ENCODE measurements at places on chromosomes 4 and X.

GRCh38 chrX:23136816-23137215, 137.1 kb downstream of the DDX53 start:
- DNase-seq = no peak

- no peak for DNase-seq
Observed at GRCh38 chr4:7812231-7812857, 127.3 kb downstream of the AFAP1 start.

- no peak for DNase-seq
Observed at GRCh38 chr4:55510685-55511084, 36.0 kb downstream of the CLOCK start.

DNA sequence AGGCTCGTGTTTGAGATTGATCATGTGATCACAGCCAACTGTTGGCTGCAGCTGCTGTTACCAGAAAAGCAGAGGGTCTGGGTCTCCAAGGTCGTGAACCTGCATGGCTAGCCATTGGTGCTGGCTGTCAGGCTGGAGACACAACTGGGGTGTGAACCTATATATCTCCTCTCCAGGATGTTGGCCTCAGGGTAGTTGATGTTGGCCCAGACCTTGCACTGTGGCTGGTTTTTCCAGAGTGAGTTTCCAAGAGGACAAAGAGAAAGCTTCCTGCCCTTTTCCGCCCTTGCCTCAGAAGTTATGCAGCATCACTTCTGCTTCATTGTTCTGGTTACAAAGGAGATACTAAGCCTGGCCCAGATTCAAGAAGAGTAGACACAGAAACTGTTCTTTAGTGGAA, 607.8 kb upstream of the HS3ST1 start:
- DNase-seq = no peak

- DNase-seq = no peak
Observed at GRCh38 chr4:13635286-13635799, 7.8 kb upstream of the BOD1L1 start.

DNA sequence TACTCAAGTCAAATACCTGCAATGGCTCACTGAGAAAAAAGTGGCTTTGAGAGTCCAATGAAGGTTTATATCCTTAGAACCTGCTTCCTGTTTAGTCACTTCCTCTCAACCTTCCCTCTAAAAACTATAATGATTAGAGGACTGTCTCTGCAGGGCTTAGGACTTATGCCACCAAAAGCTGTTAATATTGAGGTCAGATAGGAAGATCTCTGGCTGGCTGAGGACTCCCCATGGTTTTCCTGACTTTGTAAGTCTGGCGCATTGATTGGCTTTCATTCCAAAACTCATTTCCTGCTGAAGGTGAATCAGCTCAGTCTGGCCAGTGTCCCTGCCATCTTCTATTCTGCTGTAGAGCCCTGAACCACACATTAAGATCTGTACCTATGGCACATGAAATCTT, 140.9 kb upstream of the ANK2 start:
- DNase-seq = no peak

DNA sequence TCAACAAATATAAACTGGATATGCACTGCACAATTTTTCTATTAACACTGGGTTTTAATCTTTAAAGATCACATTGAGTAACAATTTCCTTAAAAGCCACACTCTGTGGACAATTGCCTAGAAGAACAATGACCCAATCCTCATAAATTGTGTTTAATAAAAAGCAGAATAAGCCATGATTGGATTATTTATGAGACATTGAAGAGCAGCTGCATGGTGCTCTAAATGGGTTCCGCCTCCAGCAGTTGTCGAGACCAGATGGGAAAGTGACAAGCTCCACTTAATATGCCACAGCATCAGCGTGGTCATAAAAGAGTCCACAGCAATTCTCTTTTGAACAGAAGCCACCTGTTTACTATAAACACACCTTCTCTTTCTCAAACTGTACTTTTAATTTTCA, 635.2 kb upstream of the FRG1 start:
- no peak for DNase-seq

GRCh38 chr4:112141366-112142138, 3.7 kb upstream of the FAM241A start:
- DNase-seq = no peak

DNA sequence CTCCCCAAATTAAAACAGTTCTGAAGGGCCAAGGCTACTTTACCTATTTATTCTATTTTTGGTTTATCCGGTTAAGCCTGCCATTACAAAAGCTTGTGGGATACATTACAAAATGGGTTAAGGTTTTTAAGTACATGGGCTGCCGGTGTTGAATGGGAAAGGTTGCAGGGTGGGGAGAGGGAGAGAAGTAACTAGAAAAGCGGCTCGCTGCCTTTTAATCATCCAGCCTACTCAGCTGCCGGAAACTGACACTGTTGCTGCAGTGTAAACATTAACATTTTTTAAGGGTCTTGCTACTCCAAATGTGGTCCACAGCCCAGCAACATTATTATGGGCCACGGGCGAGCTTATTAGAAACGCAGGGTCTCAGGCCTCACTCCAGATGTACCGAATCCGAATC, 1.5 kb upstream of the IL1RAPL1 start:
- no peak for DNase-seq

DNA sequence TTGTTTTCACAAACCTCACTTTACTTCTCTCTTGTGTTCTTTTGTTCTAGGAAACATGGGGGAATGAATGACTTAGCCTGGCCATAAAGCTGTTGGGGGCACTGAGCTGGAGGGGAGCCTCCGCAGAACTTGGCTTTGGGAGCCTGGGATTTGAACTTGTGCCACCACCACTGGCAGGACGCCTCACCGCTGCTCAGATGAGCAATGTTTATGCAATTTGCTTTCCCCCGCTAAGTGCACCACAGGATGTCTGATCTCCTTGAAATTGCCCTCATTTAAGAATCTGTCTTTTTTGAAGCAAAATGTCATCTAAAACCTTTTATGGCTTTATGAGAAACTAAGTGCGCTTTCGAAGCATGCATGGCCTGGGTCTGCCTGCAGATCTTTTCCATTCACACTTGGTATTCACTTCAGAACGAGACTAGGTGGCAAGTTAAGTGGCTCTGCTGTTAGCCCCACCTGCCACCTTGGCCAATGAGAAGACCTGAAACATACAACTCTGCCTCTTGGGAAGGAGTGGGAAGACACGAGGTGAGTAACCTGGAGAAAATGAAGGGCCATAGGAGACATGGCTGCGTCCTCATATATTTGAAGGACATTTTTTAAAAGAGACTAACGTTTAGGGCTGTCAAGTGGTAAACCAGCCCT, 119.3 kb downstream of the LDB2 start:
- DNase-seq = no peak

DNA sequence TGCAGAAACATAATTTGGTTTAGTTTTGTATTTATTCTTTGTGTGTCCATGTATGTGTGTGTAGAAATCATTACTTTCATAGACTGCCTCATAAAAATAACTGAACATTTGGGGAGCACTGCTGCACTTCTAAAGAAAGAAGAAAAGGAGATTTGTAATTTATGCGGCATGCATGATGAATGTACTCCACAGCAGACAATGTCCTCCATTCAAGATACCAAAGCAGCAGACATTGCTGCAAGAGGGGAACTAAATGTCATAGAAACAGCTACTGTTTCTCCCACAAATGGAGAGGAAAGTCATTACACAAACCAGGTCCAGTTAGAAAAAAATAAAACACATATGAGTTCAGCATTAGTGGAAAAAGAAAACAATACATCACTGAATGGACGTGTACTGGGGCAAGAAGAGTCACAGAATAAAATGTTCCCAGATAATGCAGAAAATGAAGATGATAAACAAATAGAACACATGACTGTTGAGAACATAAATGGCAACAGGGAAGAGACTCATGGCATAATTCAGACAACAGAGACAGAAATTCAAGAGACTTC, 2.6 kb downstream of the DTHD1 start:
- DNase-seq = no peak

- no peak for DNase-seq
Observed at GRCh38 chr4:76376534-76376933, 44.4 kb downstream of the CCDC158 start.

DNA sequence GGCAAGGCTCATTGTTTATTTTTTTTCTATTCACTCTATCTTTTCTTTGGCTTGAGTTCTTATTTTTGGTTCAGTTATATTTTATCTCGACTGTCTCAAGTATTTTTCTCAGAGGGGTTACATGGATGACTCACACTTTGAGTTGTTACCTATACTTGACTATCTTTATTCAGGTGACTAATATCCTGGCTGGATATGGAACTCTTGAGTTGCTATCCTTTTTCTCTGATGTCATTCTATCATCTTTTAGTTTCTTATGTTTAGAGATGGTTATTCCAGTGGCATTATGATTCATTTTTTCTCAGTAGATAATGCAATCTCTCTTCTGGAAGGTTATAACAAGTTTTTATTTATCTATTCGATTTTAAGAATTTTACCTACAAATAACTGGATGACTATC, 117.9 kb downstream of the COX18 start:
- DNase-seq = no peak

GRCh38 chrX:1609762-1610161, 5.1 kb upstream of the ASMT start:
- DNase-seq = no peak

DNA sequence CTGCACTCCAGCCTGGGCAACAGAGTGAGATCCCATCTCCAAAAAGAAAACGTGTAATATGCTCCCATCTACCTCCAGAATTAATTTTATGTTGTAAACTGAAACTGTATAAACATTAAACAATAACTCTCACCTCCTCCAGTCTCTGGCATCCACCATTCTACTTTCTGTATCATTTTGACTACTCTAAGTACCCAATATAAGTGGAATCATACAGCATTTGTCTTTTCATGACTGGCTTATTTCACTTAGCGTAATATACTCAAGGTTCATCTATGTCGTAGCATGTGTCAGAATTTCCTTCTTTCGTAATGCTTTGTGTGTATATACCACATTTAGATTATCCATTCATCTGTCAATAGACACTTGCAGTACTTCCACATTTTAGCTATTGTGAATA, 20.6 kb downstream of the F8 start:
- DNase-seq = no peak

DNA sequence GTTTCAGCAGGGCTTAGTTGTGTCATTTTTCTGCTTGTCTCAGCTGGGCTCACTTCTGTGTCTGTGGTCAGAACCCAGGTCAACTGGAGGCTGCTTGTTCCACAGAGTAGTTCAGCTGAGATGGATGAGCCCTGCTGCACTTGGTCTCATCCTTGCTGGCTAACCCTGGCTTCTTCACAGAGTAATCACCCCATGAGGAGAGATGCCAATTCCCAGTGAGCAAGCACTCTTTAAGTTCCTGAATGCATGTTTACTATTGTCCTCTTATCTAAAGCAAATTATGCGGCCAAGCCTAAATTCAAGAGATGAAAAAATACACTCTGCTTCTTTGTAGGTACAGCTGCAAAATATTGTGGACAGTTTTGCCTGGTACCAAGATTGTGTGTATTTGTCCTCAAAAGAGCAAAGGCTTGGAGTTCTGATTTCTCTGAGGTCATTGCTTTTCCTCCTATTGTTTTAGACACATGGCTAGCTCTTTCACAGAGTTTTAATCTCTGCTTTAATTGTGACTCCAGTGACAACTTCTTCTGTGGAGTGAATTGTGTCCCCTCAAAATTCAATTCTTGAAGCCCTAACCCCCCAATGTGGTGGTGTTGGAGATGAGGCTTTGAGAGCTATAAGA, 236.6 kb upstream of the ANKRD50 start:
- DNase-seq = no peak

- DNase-seq = no peak
Observed at GRCh38 chr4:138414202-138414601, 172.1 kb upstream of the SLC7A11 start.

DNA sequence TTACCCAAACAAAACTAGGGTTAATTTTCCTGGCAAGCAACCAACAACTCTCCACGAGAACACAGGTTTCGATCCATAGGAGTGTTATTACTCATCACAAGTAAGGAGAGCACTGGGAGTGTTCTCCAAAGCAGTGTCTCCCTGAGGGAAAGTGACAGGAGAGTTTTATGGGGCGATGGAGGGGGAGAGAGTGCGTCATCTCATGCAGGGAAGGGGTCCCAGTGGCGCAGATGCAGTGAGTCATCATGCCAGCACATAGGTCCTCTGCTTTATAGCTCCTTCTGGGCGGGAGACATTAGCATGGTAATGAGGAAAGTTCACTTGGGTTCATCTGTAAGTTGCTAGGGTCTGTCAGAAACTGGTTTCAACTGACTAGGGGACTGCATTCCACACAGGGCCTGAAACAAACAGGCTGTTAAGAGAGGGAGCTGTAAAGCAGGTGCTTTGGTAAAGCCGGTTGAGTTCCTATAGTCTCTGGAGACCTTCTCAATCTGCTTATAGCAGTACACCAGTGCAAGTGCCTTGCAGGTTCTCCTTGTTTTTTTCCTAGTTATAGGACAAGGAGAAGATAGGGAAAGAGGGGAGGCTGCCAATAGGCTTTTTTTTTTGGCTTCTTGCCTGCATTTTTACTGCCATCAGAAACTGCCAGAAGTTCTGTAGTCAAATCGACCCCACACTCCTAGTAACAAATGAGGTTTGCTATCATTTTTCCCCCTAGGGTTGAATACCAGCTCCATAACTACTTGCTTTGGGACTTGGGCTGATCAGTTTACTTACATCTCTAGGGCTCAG, 12.8 kb upstream of the BOD1L1 start:
- no peak for DNase-seq

GRCh38 chrX:19256986-19257385, 86.7 kb upstream of the PDHA1 start:
- no peak for DNase-seq

GRCh38 chr4:47579235-47579634, 94.2 kb downstream of the ATP10D start:
- DNase-seq = no peak

Measured in hematopoietic multipotent progenitor cell treated with erythropoietin and hydrocortisone succinate and interleukin-3 and kit ligand, for 17 days (in vitro differentiated cells).